Endothelial cell of umbilical vein (primary cell): ENCODE measurements at places on chromosomes 3 and 15. TPM values are rescaled to one million over a fixed set of nuclear protein-coding genes. Genes with fewer than 3 reads are reported as not detected.

The FGF7 gene
- not detected in 2 replicates for total RNA-seq

The XCR1 gene
- total RNA-seq: not detected in 2 replicates

The RASL12 gene
- not detected in 2 replicates for total RNA-seq

The GOLGA8S gene
- 0.42 and 0.55 TPM in 2 replicates for total RNA-seq

The FBXO40 gene
- not detected in 2 replicates for total RNA-seq

The ZKSCAN7 gene
- total RNA-seq: 0.95 and 1.9 TPM in 2 replicates

The SCN5A gene
- total RNA-seq: 13.1 and 20.0 TPM in 2 replicates

The FGF12 gene
- 1.1 and 2.5 TPM in 2 replicates for total RNA-seq

The ATP13A5 gene
- not detected in 2 replicates for total RNA-seq

The PLA2G4F gene
- not detected in 2 replicates for total RNA-seq

The CELSR3 gene
- total RNA-seq: 0.46 and 0.71 TPM in 2 replicates

The PRSS50 gene
- total RNA-seq: not detected in 2 replicates

The SLC6A11 gene
- total RNA-seq: not detected in 2 replicates

The METTL6 gene
- 11.7 and 19.5 TPM in 2 replicates for total RNA-seq

The CD80 gene
- not detected in 2 replicates for total RNA-seq

The CAMP gene
- not detected in 2 replicates for total RNA-seq

The PDZRN3 gene
- total RNA-seq: not detected in 2 replicates

The IL16 gene
- 0.99 and 2.1 TPM in 2 replicates for total RNA-seq

The PLA2G4E gene
- not detected in 2 replicates for total RNA-seq

The UPK1B gene
- total RNA-seq: not detected in 2 replicates

The NRROS gene
- total RNA-seq: 14.4 and 15.6 TPM in 2 replicates

The TYRO3 gene
- total RNA-seq: 14.5 and 18.8 TPM in 2 replicates

The NECTIN3 gene
- 26.9 and 32.6 TPM in 2 replicates for total RNA-seq

The GNAT1 gene
- total RNA-seq: 0.77 and 0.78 TPM in 2 replicates

The TMEM89 gene
- total RNA-seq: not detected in 2 replicates

The HHLA2 gene
- total RNA-seq: not detected in 2 replicates

The ARL14 gene
- not detected in 2 replicates for total RNA-seq

The SOX2 gene
- 0.13 TPM in 1 of 2 replicates, not detected in the other for total RNA-seq

The UBR1 gene
- 26.9 and 28.8 TPM in 2 replicates for total RNA-seq

The DNAJC17 gene
- 42.6 and 46.4 TPM in 2 replicates for total RNA-seq

The RTP1 gene
- not detected in 2 replicates for total RNA-seq

The GOLGA8T gene
- not detected in 2 replicates for total RNA-seq

The TMCO5A gene
- not detected in 2 replicates for total RNA-seq

The COL8A1 gene
- 217 and 358 TPM in 2 replicates for total RNA-seq

The ONECUT1 gene
- total RNA-seq: not detected in 2 replicates

The TRPM1 gene
- total RNA-seq: 0.53 TPM in 1 of 2 replicates, not detected in the other

The IL12A gene
- total RNA-seq: 1.5 and 1.7 TPM in 2 replicates

The MKRN3 gene
- total RNA-seq: 0.18 TPM in 2 replicates

The ABI3BP gene
- 55.9 and 78.1 TPM in 2 replicates for total RNA-seq

The TGM4 gene
- total RNA-seq: 0.24 and 0.39 TPM in 2 replicates

The CCDC50 gene
- 137 and 153 TPM in 2 replicates for total RNA-seq

The ENTPD3 gene
- not detected in 2 replicates for total RNA-seq

The SEMA3G gene
- 22.6 and 24.6 TPM in 2 replicates for total RNA-seq

The CHRNA7 gene
- total RNA-seq: 2.6 and 2.7 TPM in 2 replicates

The TRAT1 gene
- total RNA-seq: not detected in 2 replicates

The MNS1 gene
- 2.3 and 2.6 TPM in 2 replicates for total RNA-seq

The IGSF10 gene
- not detected in 2 replicates for total RNA-seq

The LMAN1L gene
- not detected in 2 replicates for total RNA-seq

The IGDCC3 gene
- total RNA-seq: not detected in 2 replicates

The SLC49A4 gene
- total RNA-seq: 10.4 and 11.6 TPM in 2 replicates

The CLEC3B gene
- total RNA-seq: not detected in 2 replicates

The SCG3 gene
- not detected in 2 replicates for total RNA-seq

The TPRG1 gene
- not detected in 2 replicates for total RNA-seq

The NTRK3 gene
- total RNA-seq: not detected in 2 replicates
